Activated CD8-positive, alpha-beta T cell treated with anti-CD3 and anti-CD28 coated beads, Interleukin-2, amount 10 ng/mL, durations not matched to agents 7 days and 5 days (primary cell): ENCODE measurements at places on chromosomes 7 and 10. TPM values are rescaled to one million over a fixed set of nuclear protein-coding genes. Genes with fewer than 3 reads are reported as not detected.

DNA sequence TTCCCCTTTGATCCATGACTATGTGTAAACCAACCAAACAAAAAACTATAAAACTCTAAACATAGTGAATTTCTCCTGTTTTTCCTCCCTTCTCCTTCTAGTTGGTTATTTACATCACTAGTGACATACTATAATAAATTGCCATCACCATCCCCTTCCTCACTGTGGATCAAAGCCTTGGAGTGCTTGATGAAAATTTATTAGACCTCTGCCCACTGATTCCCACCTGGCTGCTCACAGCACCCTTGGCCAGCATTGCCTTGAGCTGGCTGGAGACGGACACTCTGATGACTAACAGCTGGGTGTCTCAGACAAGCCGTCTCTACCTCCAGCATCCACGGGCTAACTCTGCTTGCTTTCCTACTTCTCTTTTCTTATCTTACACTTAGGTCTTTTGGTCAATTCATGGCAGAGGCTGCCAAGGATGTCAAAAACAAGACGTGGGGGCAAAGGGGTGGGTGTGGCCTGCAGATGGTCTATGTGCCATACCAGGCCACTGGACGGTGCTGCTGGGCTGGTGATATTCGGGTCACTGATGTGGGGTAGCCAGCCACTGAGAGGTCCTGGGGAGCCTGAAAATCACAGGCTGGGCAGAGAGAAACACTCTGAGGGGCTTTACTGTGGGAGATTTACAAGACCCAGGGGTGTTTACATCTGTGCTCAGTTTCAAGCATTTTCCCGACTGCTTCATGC, 207.8 kb downstream of the TAX1BP1 start:
- H3K27ac ChIP-seq, result no peak overlapping the region
- no peak for DNase-seq
- H3K4me3 ChIP-seq, result no peak overlapping the region
- H3K36me3 ChIP-seq, result no peaks in the 10 kb centered on the region
- peaks cover 5% of the 10 kb centered on the region for H3K4me1 ChIP-seq
- H3K27me3 ChIP-seq, result no peaks in the 10 kb centered on the region

DNA sequence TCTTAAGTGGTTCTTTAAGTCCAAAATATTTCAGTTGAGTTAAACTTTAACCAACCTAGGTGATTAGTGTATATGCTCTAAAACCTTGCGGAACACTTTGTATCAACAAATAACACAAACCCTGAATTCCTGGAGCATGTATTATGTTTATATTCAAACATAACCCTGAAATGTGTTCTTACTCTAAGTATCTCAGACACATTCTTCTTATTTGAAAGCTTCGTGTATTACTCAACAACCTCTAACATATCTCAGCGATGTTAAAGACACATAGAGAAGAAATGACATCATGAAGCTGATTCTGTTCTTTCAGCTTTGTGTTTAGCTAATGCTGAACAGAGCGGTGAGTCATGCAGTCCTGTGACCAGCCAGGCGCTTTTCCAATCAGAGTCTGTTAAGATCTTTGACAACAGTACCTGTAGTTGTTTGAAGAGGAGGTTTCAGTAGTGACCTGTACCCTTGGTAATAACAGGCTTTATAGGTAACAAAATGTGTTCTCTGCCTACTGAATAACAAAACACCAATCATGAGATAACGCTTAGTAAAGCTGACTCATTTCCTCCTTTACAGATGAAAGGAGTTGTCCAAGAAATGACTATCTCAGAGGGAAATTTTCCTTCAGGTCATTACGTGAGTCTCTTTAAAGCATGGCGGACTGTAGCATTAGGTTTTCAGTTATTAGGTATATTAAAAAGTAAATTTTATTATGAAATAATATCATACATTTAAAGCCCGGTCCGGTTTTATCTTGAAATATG, 67.3 kb upstream of the KLF6 start:
- peaks cover 2% of the 10 kb centered on the region for H3K36me3 ChIP-seq
- H3K4me1 ChIP-seq, result peaks cover 29% of the 10 kb centered on the region
- DNase-seq, result peak; percentile 68

- no peaks in the 10 kb centered on the region for H3K27me3 ChIP-seq
- no peak overlapping the region for H3K4me3 ChIP-seq
- H3K36me3 ChIP-seq, result peaks cover 3% of the 10 kb centered on the region
- H3K4me1 ChIP-seq, result no peaks in the 10 kb centered on the region
Observed at GRCh38 chr7:66296557-66296956, 91.4 kb downstream of the TPST1 start.

GRCh38 chr7:99374111-99375064, at the start of gene ARPC1B:
TSS of gene ARPC1B (plus strand) at chr7:99374730. CDS start at chr7:99385715, 10,985 bp downstream.
- DNase-seq, result peak; percentile 86
- H3K4me3 ChIP-seq, result peak within 1 kb of the TSS; percentile 78
- H3K36me3 ChIP-seq, result peaks cover 27% of the 10 kb centered on the region

DNA sequence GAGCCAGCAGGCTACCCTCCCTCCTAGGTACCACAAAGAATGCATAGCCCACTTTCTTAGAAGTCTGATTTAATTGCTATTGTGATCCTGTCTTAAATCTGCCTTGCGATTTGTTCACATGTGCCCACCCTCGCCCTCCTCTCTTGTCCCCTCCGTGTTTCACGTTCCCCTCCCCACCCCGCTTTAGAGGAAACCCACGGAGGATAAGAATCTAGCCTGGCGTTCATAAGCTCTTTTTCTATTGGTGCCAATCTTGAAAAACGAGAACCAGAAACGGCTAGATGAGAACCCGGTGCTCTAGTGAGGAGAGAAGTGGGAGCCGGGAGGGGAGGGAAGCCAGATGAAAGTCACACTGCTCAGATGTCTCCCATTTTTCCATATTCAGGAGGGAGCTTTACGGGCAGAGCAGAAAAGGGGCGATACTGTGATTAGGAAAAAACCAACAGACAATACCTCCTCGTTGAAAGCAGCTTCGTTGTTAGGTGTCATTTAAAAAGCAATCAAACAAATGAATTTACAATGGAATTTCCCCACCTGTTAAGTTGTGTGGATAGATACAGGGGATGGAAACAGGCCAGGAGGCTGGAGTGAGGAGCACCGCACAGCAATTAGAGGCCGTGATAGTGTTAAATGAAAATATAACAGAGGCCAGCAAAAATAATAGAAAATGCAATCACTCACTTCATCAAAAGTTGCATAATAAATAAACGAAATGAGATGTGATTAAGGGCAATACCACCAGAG, 272.1 kb downstream of the GATA3 start:
- H3K27me3 ChIP-seq, result peaks cover 5% of the 10 kb centered on the region
- peaks cover 5% of the 10 kb centered on the region for H3K36me3 ChIP-seq
- no peak for DNase-seq
- H3K4me1 ChIP-seq, result peaks cover 41% of the 10 kb centered on the region

DNA sequence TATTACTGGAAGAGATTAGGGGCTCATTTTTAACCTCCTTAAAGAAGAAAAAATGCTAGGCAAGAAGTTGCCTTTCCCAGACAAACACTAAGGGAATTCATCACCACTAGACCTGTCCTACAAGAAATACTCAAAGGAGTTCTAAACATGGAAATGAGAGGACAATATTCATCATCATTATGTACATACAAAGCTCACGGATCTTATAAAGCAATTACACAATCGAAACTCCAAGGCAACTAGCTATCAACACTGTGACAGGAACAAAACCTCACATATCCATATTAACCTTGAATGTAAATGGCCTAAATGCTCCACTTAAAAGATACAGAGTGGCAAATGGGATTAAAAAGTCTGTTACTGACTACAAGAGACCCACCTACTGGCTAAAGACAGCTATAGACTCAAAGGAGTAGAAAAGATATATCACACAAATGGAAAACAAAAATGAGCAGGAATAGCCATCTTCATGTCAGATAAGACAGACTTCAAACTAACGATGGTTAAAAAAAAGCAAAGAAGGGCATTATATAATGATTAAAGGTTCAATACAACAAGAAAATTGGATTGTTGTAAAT, 246.6 kb downstream of the ADRA2A start:
- DNase-seq, result no peak
- H3K27ac ChIP-seq, result no peak overlapping the region
- H3K4me3 ChIP-seq, result no peak overlapping the region
- no peaks in the 10 kb centered on the region for H3K4me1 ChIP-seq

The WDFY4 gene
- 0.37 TPM for total RNA-seq

DNA sequence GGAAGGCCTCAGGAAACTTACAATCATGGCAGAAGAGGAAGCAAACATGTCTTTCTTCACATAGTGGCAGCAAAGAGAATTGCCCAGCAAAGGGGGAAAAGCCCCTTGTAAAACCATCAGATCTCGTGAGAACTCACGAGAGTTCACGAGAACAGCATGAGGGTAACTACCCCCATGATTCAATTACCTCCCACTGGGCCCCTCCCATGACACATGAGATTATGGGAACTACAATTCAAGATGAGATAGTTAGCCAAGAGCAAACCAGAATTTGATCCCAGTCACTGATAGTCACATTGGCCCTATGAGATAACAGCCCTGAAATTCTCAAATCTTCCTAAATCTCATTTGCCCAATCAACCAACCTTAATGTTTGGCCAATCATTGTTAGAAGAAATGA, 18.2 kb upstream of the ITPRID1 start:
- DNase-seq, result no peak
- H3K27ac ChIP-seq, result no peak overlapping the region
- H3K4me3 ChIP-seq, result no peak overlapping the region
- H3K27me3 ChIP-seq, result no peaks in the 10 kb centered on the region
- no peaks in the 10 kb centered on the region for H3K4me1 ChIP-seq

GRCh38 chr7:24820730-24821044, 63.4 kb upstream of the GSDME start:
- H3K36me3 ChIP-seq, result peaks cover 73% of the 10 kb centered on the region
- H3K27ac ChIP-seq, result peak overlapping the region; percentile 98
- H3K27me3 ChIP-seq, result no peaks in the 10 kb centered on the region
- H3K4me3 ChIP-seq, result peak overlapping the region; percentile 60

- no peaks in the 10 kb centered on the region for H3K36me3 ChIP-seq
- no peak overlapping the region for H3K4me3 ChIP-seq
- H3K27me3 ChIP-seq, result peaks cover 14% of the 10 kb centered on the region
- DNase-seq, result no peak
- no peak overlapping the region for H3K27ac ChIP-seq
Observed at GRCh38 chr10:31605861-31606525, 287.0 kb downstream of the ZEB1 start.

DNA sequence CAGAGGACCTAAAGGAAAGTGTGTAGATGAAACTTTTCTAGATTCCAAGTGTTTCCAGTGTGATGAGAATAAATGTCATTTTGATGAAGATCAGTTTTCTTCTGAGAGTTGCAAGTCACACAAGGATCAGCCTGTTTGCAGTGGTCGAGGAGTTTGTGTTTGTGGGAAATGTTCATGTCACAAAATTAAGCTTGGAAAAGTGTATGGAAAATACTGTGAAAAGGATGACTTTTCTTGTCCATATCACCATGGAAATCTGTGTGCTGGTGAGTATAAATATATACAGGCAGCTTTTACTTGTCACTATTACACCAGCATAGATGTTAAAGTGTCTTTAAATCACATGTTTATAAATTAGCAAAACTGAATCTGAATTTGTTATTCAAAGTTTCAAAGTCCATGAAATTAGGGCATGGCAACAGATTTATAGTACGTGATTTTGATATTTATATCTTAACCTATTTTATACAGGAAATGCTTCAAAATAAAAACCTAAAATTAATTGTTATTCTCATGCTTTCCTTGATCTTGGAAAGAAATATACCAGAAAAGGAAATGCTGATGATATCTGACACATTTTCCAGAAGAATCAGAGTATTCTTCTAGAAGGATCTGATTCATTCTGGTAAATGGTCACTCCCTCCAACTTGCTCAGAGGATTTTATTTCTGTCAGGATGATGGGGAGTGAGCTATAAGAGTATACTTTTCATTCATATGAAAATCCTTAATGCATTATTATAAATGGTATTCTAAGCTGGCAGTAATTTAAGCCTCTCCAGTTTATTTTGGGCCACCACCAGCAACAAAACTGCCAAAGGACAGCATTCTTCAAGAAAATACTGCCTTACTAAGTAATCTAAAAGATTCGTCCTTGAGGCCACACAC, 71.4 kb downstream of the ITGB8 start:
- DNase-seq, result no peak
- no peaks in the 10 kb centered on the region for H3K36me3 ChIP-seq
- H3K27me3 ChIP-seq, result no peaks in the 10 kb centered on the region
- H3K4me3 ChIP-seq, result no peak overlapping the region
- H3K27ac ChIP-seq, result no peak overlapping the region
- H3K4me1 ChIP-seq, result no peaks in the 10 kb centered on the region

- DNase-seq, result peak; percentile 35
- H3K36me3 ChIP-seq, result no peaks in the 10 kb centered on the region
- H3K4me1 ChIP-seq, result peaks cover 8% of the 10 kb centered on the region
- peaks cover 6% of the 10 kb centered on the region for H3K27me3 ChIP-seq
Observed at GRCh38 chr10:629186-629998, 60.1 kb downstream of the DIP2C start.

The EBF3 gene
- total RNA-seq, result not detected

- no peak overlapping the region for H3K27ac ChIP-seq
- peaks cover 6% of the 10 kb centered on the region for H3K36me3 ChIP-seq
Observed at GRCh38 chr7:138021889-138022288, 20.0 kb upstream of the CREB3L2 start.

The LRRC17 gene
- total RNA-seq, result 0.21 TPM

GRCh38 chr10:49534670-49535381, 4.1 kb downstream of the ERCC6 start:
- no peak for DNase-seq
- no peak overlapping the region for H3K4me3 ChIP-seq
- H3K36me3 ChIP-seq, result peaks cover 30% of the 10 kb centered on the region
- H3K4me1 ChIP-seq, result peaks cover 44% of the 10 kb centered on the region
- H3K27ac ChIP-seq, result no peak overlapping the region

GRCh38 chr7:82442492-82443035, 1.0 kb downstream of the CACNA2D1 start:
- peaks cover 40% of the 10 kb centered on the region for H3K27me3 ChIP-seq
- DNase-seq, result no peak
- H3K36me3 ChIP-seq, result no peaks in the 10 kb centered on the region
- H3K4me3 ChIP-seq, result no peak overlapping the region
- no peak overlapping the region for H3K27ac ChIP-seq

The PLXDC2 gene
- not detected for total RNA-seq

The HMX3 gene
- total RNA-seq, result not detected

GRCh38 chr10:114823077-114823463, 1.5 kb downstream of the FHIP2A start:
- H3K27me3 ChIP-seq, result peaks cover 8% of the 10 kb centered on the region
- peaks cover 32% of the 10 kb centered on the region for H3K4me1 ChIP-seq
- no peak for DNase-seq
- H3K4me3 ChIP-seq, result peak overlapping the region; percentile 95

The GNAI1 gene
- total RNA-seq, result not detected

GRCh38 chr7:122430710-122431109, 126.2 kb upstream of the FEZF1 start:
- DNase-seq, result no peak
- no peak overlapping the region for H3K27ac ChIP-seq
- H3K4me3 ChIP-seq, result no peak overlapping the region
- H3K36me3 ChIP-seq, result no peaks in the 10 kb centered on the region
- H3K4me1 ChIP-seq, result no peaks in the 10 kb centered on the region
